Effector memory CD8-positive, alpha-beta T cell (primary cell): ENCODE measurements at places on chromosomes 2 and 18.

DNA sequence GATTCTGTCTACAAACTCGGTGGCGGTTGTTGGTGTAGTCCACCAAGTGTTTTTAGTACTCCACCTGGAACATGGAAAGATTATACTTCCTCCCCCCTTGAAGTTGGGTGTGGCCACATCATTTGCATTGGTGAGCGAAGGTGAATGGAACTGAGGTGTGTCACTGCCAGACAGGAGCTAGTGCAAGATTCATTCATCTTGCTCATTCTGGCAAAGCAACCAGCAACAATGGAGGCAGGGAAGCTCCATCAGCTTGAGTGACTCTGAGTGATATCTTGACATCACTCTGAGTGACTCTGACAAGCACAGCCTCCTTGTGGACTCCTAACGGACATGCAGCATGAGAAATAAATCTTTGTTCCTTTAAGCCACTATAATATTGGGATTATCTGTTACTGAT, 54.7 kb upstream of the SLC1A4 start:
- no peak overlapping the region for H3K4me3 ChIP-seq
- H3K27ac ChIP-seq, result no peak overlapping the region

DNA sequence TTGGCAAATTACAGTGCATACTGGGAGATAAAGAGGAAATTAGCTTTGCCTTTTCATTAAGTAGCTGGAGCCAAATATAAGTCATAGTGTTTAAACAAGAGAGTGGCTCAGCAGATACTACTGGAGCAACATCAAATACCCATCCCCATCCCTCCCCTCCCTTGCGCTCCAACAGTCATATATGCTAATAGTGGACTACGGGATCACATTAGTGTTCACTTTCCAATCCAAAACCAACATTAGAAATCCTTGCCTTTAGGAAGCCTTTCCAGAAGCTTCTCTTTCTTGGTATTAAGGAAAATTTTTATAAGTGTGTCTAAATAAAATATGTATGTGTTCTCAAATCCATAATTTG, 1669.3 kb downstream of the SUCLG1 start:
- H3K36me3 ChIP-seq, result no peaks in the 10 kb centered on the region
- no peak overlapping the region for H3K4me3 ChIP-seq
- H3K4me1 ChIP-seq, result no peaks in the 10 kb centered on the region
- no peaks in the 10 kb centered on the region for H3K27me3 ChIP-seq
- no peak for DNase-seq

DNA sequence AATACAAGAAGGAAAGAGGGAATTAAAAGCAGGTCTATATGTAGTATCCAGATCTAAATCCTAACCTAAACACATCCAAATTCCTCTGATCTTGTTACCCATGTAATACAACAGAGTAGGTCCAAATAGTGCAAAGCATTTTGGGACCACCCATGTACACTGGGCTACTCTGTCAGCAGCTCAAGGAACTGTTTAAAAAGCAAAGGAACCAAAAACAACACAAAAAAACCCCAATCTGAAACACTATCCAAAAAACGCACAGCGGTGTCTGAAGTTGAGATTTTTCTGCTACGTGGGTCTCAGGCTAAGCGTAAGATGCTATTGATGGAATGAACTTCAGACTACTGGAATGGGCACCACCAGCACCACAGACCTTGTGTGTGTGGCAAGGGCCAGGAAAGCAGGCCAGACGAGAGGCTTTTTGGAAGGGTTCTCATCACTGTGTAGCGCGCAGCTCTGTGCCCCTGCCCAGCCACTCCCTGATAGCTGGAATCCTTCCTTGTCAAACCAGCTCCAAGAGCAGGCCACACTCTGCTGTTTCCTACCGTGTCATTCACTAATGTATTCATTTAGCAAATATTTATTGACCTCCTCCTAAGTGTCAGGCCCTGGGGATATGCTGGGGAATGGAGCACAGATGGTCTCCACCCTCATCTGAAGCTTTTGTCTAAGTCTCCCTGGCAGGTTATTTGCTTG, 101.4 kb downstream of the COLEC12 start:
- no peaks in the 10 kb centered on the region for H3K4me1 ChIP-seq
- H3K4me3 ChIP-seq, result no peak overlapping the region

DNA sequence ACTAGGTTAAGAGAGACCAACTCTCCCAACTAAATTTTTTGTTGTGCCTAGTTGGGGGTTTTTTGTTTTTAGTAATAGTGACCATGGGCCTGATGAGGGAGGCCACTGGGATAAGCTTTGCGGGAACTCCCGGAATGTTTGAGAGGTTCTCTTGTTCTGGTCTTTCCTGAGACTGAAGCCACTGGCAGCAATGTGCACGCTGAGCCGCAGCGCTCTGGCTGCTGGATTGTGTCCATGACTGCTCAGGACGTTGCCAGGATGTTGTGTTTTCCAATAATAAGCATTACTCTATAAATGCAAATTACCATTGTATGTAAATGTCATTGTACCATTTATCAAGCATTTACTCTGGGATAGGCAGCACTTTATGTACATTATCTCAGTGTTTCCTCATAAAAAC, 126.1 kb downstream of the GALNT1 start:
- H3K4me3 ChIP-seq, result no peak overlapping the region
- peaks cover 14% of the 10 kb centered on the region for H3K36me3 ChIP-seq
- no peaks in the 10 kb centered on the region for H3K4me1 ChIP-seq
- no peak for DNase-seq

DNA sequence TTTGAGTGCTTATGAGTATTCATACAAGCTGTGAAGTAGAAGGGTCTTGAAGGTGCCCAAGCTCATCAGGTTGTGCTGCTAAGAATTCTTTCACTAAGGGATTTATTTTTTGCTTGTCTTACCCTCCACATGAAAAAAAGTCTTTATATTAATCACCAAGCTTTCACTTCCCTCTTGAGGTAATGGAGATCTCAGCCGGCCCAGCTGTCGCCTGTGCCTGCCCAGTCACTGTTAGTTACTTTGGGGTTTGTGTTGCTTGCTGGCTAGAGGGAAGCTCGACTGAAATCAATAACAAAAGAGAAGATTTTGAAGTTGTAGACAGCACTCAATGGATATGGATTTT, 21.9 kb downstream of the MC2R start:
- peaks cover 60% of the 10 kb centered on the region for H3K27me3 ChIP-seq
- no peaks in the 10 kb centered on the region for H3K4me1 ChIP-seq
- DNase-seq, result no peak
- no peaks in the 10 kb centered on the region for H3K36me3 ChIP-seq
- H3K27ac ChIP-seq, result no peak overlapping the region

- peaks cover 15% of the 10 kb centered on the region for H3K4me1 ChIP-seq
- H3K4me3 ChIP-seq, result no peak overlapping the region
Measured at GRCh38 chr2:12818416-12819102, 101.8 kb downstream of the TRIB2 start.

DNA sequence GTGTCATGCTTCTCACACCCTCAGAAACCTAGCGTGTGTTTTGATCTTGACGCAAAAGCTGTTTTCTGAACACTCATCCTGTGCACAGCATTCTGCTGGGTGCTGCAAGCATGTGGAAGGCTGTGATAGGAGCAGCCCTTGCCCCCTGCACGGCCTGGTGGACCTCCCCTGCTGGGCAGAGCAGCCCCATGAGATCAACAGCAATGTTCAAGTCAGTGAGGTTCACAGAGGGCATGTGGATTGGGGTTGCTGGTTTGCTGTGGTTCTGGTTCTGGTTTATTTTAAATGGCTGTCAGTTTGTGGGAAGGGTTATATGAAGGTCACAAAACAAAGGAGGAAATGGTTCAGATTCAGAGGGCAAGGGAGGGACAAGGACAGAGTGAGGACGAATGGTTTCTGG, 71.3 kb downstream of the SOWAHC start:
- no peak overlapping the region for H3K27ac ChIP-seq
- H3K4me3 ChIP-seq, result no peak overlapping the region
- no peak for DNase-seq
- no peaks in the 10 kb centered on the region for H3K4me1 ChIP-seq
